Aorta (tissue), 5 donors: ENCODE measurements at places on chromosomes 3 and 15. TPM values are rescaled to one million over a fixed set of nuclear protein-coding genes. Genes with fewer than 3 reads are reported as not detected.

DNA sequence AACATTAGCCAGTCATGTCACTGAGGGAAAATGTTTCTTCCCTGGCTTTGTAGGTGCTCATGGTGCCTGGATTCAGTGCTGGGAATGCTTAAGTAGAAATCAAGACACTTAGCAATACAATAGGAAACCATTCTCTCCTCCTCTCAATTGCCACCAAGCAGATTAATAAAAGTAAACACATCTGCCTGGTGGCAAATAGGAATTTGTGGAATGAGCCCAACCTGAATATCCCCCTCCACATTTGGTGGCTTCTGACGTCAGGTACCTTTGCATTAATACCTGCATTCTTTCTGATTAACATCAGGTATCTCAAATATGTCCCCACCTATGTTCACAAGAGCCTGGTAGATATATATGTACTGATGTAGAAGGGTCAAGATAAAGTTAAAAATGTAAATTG is 42.7 kb downstream of the PPP2R3A start:
- no peak for DNase-seq

GRCh38 chr15:73051807-73052652 is at the start of gene NEO1:
Gene NEO1, plus strand, starts transcription at chr15:73052463. Its CDS starts 213 bp downstream, at chr15:73052676.
- peak; percentile 90 for DNase-seq

The ZPLD1 gene
- polyA plus RNA-seq: not detected

The ALG1L2 gene
- polyA plus RNA-seq: not detected

The HTR3E gene
- not detected for polyA plus RNA-seq

The CYP11A1 gene
- 0.10 TPM for polyA plus RNA-seq
